Camera-type eye (tissue), 1 donor: ENCODE measurements at places on chromosomes 16 and 17. TPM values are rescaled to one million over a fixed set of nuclear protein-coding genes. Genes with fewer than 3 reads are reported as not detected.

Gene DNAAF8
- 0.71 TPM for total RNA-seq

Gene TMEM107
- 34.0 TPM for total RNA-seq

Gene ZNF771
- 8.4 TPM for total RNA-seq

Gene KRT33B
- not detected for total RNA-seq

Gene NGFR
- total RNA-seq = 47.4 TPM

Gene CTNS
- 13.8 TPM for total RNA-seq

Gene DLX3
- total RNA-seq = 0.33 TPM

Gene PRSS36
- total RNA-seq = not detected

Gene CHST4
- 0.44 TPM for total RNA-seq
